ENCODE measurements at places on chromosomes 7 and 10. TPM values are rescaled to one million over a fixed set of nuclear protein-coding genes. Genes with fewer than 3 reads are reported as not detected.
A peak's percentile ranks its signal among the peaks of the same experiment; 100 is the strongest.

DNA sequence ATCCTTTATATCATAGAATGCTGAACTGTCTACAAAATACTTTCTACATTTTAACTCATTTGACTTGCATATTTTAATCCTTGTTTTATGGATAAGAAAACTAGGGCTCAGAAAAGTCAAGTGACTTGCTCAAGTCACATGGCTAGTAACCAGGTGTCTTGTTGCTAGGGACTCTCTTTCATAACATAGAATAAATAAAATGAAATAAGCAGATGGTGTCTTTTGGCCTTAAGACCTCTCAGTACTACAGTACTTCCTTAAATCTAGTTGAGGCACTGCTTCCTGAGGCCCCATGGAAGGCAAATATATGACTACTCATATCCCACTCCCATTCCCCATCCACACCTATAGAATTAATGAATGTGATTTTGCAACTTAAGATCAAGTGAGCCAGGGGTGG lies 87.9 kb downstream of the CDK6 start:
- H3K27ac ChIP-seq, result no peak overlapping the region
- no peaks in the 10 kb centered on the region for H3K36me3 ChIP-seq
- H3K4me1 ChIP-seq, result peaks cover 54% of the 10 kb centered on the region
- DNase-seq, result no peak
- H3K4me3 ChIP-seq, result no peak overlapping the region
- no peaks in the 10 kb centered on the region for H3K27me3 ChIP-seq

Gene LDB3
- total RNA-seq, result under 0.01 TPM

DNA sequence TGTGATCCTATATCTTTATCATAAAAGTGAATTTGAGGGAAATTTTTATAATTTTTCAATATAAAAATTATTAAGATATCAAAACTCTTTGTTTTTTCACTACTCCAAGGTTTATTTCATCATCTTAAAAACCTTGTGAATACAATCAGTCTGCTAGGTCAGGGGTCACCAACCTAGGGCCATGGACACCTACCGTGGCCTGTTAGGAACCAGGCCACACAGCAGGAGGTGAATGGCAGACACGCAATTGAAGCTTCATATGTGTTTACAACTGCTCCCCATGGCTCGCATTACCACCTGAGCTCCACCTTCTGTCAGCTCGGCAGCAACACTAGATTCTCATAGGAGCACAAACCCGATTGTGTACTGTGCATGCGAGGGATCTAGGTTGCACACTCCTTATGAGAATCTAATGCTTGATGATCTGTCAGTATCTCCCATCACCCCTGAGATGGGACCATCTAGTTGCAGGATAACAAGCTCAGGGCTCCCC lies 271.2 kb upstream of the C7orf33 start:
- H3K4me1 ChIP-seq, result no peaks in the 10 kb centered on the region
- H3K27ac ChIP-seq, result no peak overlapping the region
- no peak overlapping the region for H3K4me3 ChIP-seq
- no peaks in the 10 kb centered on the region for H3K36me3 ChIP-seq
- DNase-seq, result no peak

GRCh38 chr10:28541717-28542365 lies 8.9 kb downstream of the WAC start:
- H3K4me3 ChIP-seq, result no peak overlapping the region
- peak; percentile 33 for DNase-seq
- H3K4me1 ChIP-seq, result 0 out of 2 replicates have a peak, but pooled peaks cover 1% of the 10 kb centered on the region

GRCh38 chr7:47034180-47034579 lies 547.7 kb downstream of the TNS3 start:
- peak; percentile 60 for DNase-seq
- no peaks in the 10 kb centered on the region for H3K27me3 ChIP-seq
- H3K4me3 ChIP-seq, result no peak overlapping the region

DNA sequence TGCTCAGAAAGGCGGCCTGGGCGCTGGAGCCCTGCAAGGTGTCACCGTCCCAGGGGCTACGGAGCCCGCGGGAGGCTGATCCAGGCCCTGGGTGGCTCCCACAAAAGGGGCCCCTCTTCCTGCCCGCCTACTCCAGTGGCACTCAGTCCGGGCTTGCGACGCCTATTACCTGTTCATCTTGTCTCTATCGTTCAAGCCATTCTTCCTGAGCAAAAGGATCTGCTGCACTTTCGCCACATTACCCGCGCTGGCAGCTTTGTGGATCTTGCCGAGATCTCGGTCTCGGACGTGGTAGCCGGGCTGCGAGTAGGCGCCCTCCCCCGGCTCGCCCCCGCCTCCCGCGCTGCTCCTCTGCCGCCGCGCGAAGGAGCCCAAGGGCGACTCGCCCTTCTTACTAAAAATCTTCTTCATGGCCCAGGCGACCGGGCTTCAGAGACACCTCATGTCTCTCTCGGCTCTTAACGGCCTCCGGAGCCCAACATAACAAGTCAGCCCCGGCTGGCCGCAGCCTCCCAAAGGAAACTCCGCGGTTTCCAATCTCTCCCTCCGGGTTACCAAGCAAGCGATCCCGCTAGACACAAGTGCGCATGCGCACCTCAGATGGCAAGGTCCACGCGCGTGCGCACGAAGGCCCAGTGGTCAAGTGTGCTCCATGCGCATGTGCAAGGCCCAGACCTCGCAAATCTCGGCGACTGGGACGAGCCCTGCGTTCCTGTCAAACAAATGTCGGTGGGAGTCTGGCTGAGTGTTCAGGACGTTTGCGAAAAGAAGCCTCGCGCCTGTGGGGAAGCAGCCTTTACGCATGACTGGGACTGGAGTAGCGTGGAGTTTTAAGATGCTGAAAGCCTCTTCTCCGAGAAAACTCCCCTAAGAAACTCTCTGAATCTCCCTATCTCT lies at the start of gene ANKRD26:
Gene ANKRD26, minus strand, starts transcription at position 579 of the 897 bp plus-strand sequence. Its CDS starts 168 bp downstream, at position 411.
- peak within 1 kb of the TSS; percentile 78 for H3K27ac ChIP-seq
- H3K36me3 ChIP-seq, result no peaks in the 10 kb centered on the region

DNA sequence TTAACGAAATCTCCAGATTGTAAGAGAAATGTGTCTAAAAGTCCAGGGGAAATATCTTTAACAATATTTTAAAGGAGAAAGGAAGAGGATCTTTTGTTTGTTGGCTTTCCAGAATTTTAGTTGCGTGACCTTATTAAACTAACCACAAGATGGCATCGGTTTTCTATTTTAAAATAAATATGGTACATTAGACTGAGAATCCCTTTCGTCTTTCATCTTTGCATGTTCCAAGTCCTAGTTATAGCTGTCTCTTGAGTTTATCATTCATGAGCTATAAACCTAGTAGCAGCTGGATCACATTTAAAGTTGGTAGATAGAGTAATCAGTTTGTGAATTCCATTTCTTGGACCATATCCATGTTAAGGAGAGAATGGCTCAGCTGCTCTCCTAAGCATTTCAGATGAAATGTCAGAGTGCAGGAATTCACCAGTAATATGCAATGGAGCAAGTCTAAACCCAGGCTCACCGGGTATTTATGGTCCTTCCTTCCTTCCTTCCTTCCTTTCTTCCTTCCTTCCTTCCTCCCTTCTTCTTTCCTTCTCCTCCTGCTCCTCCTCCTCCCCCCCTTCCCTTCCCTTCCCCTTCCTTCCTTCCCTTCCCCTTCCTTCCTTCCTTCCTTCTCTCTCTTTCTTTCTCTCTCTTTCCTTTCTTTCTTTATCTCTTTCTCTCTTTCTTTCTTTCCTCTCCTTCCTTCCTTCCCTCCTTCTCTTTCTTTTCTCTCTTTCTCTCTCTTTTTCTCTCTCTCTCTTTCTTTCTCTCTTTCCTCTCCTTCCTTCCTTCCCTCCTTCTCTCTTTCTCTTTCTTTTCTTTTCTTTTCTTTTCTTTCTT lies 57.8 kb upstream of the RAB18 start:
- peak overlapping the region; percentile 46 for H3K4me3 ChIP-seq
- no peaks in the 10 kb centered on the region for H3K27me3 ChIP-seq
- H3K36me3 ChIP-seq, result no peaks in the 10 kb centered on the region
- no peak overlapping the region for H3K27ac ChIP-seq
- H3K4me1 ChIP-seq, result peaks cover 6% of the 10 kb centered on the region

DNA sequence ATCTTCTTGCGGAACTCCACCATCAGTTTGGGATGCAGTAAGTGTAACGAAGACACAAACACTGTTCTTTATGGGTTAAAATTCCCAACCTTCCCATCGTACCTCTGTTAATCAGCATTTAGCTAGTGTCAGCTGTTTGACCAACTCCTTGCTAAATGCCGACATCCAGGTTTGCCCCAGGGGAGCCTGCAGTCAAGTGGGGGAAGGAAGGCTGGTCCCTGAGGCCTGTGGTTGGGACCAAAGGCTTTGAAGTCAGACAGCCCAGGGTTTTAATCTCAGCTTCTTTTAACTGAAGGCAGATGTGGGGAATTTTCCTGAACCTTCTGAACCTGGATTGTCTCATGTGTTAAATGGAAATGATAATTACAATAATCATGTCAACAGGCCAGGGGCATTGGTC lies 443.7 kb downstream of the GLRX3 start:
- no peak overlapping the region for H3K4me3 ChIP-seq
- H3K27ac ChIP-seq, result no peak overlapping the region
- H3K4me1 ChIP-seq, result no peaks in the 10 kb centered on the region
- no peak for DNase-seq
- no peaks in the 10 kb centered on the region for H3K36me3 ChIP-seq

DNA sequence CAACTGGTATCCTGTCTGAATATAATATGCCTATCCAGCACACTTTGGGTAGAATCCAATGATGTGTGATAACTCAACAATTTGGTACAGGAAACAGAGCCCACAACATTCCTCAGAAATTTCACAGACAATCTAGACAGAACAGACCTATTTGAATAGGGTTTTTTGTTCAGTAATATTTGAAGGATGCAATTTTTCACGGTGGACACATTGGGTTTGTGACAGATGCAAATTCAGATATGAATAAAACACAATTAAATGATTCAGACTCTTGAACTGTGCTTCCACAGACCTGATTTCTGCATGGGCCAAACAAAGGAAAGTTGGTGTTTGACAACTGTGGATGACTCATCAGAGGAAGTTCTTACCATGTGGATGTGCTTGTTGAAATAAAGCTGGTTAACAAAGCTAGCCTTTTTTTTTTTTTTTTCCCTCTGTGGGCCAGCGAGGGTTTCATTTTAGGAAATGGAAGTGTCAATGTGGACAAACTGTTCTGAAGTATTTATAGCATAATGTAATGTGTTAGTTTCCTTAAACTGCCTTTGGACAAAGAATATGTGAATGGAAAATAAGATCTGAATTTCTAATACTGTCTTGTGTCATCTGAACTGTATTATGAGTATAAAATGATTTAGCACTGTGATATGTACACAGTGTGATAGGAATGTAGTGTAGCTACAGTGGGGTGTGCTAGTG lies 43.2 kb upstream of the FAM133B start:
- peak overlapping the region; percentile 62 for H3K4me3 ChIP-seq
- no peaks in the 10 kb centered on the region for H3K36me3 ChIP-seq
- H3K27me3 ChIP-seq, result no peaks in the 10 kb centered on the region

Gene AOAH
- total RNA-seq, result not detected

Gene PTPRZ1
- not detected for total RNA-seq

Gene IFIT2
- total RNA-seq, result 7.0 TPM

Gene CPN1
- not detected for total RNA-seq

DNA sequence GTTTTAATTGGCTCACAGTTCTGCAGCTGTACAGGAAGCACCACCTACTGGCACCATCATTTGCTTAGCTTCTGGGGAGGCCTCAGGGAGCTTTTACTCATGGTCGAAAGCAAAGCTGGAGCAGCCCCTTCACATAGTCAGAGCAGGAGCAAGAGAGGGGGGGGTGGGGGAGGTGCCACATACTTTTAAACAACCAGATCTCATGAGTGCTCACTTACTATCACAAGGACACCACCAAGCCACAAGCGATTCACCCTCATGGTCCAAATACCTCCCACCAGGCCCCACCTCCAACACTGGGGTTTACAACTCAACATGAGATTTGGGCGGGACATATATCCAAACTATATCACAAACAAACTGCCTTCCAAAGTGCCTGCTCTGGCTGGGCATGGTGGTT lies 31.7 kb upstream of the SLC18A3 start:
- H3K4me3 ChIP-seq, result no peak overlapping the region
- no peak overlapping the region for H3K27ac ChIP-seq
- peaks cover 24% of the 10 kb centered on the region for H3K4me1 ChIP-seq
- H3K36me3 ChIP-seq, result no peaks in the 10 kb centered on the region

Gene PON1
- not detected for total RNA-seq

DNA sequence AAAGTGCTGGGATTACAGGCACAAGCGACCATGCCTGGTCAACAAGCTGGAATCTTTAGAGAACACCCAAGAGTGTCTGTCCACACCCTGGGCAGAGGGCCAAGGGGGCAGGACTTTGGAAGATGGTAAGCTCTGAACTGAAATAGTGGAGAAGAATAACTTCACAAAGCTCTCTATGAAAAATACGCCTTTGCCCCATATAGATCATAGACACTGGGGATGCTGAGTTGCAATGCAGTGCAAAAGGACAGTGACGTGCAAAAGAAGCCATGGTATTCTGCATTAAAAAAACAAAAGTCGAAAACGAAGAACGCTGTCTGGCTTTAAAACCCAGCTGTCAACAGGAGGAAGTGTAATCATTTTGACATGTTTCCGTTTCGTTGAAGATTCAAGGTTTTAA lies 353.6 kb downstream of the CALN1 start:
- no peak overlapping the region for H3K4me3 ChIP-seq
- no peaks in the 10 kb centered on the region for H3K4me1 ChIP-seq
- H3K27me3 ChIP-seq, result no peaks in the 10 kb centered on the region
- no peak overlapping the region for H3K27ac ChIP-seq
- H3K36me3 ChIP-seq, result no peaks in the 10 kb centered on the region

Gene ENTPD1
- not detected for total RNA-seq

DNA sequence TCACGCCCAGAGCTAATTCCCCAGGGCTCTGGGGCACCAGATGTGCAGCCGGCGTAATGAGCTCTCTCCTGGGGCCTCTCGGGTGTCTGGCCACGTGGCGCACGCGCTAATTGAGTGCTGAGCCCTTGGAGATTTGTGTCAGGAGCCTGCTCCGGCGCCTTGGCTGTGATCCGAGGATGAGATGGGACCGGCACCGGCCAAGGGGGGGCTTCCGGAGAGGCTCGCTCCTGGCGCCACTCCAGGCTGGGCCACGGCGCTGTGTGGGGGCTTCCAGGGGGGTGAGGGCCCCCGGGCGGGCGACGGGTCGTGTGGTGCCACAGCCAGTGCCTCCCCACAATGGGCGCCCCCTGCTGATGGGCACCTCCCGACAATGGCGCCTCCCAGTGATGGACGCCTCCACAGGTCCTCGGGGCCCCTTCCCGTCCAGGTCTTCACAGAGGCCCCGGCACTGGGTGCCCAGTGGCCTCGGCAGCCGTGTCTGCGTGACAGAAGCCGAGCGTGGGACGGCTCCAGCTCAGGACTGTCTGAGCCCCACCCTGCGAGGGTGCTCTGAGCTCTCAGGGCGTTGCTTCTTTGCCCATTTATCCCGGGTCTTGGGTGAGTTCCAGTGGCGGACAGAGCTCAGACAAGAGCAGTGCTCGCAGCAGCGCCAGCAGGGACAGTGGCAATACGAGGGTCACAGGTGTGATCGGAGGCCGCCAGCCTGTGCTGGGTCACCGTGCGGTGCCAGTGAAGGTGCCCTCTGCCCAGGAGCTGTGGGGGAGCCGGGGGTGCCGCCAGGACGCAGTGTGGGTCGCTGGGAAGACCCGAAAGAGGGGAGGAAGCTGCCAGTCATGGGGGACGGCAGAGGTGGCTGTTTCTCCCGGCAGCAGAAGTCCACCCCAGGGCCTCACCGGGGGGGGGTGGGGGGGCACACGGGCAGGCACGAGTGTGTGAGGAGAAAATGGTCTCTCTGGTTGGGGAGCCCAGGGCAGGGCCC lies 8.2 kb upstream of the NKX6-2 start:
- peaks cover 15% of the 10 kb centered on the region for H3K27me3 ChIP-seq
- no peaks in the 10 kb centered on the region for H3K4me1 ChIP-seq
- no peak overlapping the region for H3K27ac ChIP-seq
- H3K4me3 ChIP-seq, result no peak overlapping the region

- H3K27me3 ChIP-seq, result no peaks in the 10 kb centered on the region
- no peak for DNase-seq
- no peak overlapping the region for H3K27ac ChIP-seq
- H3K36me3 ChIP-seq, result no peaks in the 10 kb centered on the region
- H3K4me3 ChIP-seq, result no peak overlapping the region
Observed at GRCh38 chr7:7976677-7977076, 8.1 kb downstream of the GLCCI1 start.

All from GM23248 (cell line).